Bronchial epithelial cell (primary cell): ENCODE measurements at places on chromosomes 6 and 20.

DNA sequence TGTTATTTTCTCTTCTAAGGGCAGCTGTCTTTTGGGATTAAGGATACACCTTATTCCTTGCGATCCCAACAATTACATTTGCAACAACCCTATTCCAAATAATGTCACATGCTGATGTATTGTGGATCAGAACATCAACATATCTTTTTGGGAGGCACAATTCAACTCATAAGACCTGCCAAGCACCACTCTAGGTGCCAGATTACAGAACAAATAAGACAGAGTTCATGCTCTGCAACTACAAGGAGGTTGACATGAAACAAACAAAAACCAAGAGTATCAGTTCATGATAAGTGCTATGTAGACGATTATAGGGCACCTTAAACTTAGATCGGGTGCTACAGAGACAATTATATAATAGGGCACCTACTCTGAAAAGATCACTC lies 203.2 kb upstream of the SGK1 start:
- DNase-seq, result no peak

- DNase-seq, result no peak
Measured at GRCh38 chr6:157867981-157868380, 44.9 kb downstream of the SNX9 start.

- DNase-seq, result peak; percentile 90
Measured at GRCh38 chr6:106519460-106520394, 109.6 kb downstream of the RTN4IP1 start.

DNA sequence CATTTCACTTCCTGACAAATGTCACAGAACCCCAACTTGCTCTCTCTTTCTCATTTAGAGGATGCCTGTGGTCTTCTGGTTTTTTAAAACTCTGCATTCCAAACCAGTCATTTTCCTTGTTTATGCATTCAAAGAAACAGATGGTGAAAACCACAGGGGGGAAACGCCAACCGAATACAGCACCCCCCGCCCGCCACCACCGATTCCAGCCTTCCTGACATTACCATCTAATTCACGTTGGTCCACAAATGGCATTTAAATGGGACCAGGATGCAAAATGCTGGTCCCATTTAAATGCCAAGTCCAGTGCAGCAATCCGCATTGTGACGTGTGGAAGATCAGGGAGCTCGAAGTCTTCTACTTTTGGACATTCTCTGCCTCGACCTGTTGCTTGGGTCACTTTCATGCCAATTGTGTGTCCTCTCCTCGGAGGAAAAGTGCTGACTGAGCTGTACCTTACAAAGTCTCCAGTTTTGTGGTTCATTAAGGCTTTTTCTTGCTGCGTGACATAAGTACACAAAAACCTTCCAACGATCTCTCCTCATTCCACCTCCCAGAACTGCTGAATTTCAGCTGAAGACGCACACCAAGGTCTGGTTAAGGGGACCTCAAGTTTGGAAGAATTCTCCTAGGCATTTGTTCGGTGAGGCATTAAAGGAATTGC lies 35.8 kb downstream of the NEDD9 start:
- DNase-seq, result no peak

DNA sequence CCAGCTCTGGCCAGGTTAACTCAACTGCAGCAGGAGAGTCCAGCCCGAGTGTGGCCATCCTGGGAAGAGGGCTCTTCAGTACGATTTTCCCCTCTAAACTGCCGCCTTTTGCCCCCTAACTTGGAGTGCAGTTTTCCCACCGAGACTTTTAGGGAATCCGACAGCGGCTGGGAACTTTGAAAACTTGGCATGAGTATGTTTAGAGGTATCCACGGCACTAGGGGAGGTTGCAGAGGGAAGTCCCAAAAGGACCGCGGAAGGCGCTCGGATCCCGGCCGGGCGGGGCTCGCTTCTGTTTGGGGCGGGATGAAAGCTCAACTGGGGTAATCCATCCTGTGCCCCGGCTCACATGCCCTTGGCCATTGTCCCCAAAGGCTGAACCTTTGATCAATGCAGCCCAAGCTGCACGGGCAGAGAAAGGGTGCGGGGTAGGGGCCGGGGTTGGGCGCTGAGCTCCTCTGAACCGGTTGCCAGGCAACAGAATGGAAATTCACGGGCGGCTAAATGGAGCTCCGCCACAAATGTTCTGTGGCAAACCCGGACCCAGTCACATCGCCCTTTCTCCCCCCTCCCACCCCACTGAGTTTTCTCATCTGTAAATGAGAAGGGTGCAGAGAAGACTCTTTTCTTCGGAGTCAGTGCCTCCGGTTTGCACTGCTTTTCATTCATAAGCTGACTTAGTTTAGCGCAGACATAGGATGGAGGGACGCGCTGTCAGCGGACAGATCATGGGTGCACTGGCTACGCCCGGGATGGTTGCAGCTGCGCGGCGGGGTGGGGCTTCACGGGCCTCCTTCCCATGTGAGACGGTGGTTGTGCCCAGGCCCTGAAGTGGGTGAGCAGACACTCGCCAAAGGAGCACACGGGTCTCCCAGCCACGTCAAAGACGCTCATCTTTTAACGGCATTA lies 2.3 kb downstream of the BMP6 start:
- no peak for DNase-seq

GRCh38 chr6:130434174-130434873 lies 68.5 kb downstream of the TMEM200A start:
- DNase-seq, result peak; percentile 64

DNA sequence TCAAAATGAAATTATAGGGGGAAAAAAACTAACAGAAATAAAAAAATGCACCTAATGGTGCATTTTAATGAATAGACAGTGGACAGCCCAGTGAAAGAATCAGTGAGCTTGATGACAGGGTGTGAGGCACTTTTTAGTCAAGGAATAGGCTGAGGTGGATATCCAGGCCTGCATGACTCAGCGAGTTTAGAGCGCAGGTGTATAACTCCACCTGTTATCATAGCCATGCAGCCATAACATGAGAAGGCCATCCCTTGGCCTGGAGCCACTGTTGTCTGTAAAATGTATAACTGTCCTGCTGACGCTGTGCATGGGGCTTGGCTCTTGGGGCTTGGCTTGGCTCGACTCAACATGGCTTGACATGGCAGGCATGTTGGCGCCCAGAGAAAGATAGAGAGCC lies 331.5 kb upstream of the NOX3 start:
- DNase-seq, result no peak
